Stimulated activated CD4-positive, alpha-beta T cell treated with anti-CD3 and anti-CD28 coated beads, Interleukin-4, amount 100 ng/mL, for 48 hours (primary cell): ENCODE measurements at places on chromosomes 11 and 22.

- DNase-seq = no peak
Observed at GRCh38 chr22:19997561-19998231, 18.9 kb downstream of the ARVCF start.

DNA sequence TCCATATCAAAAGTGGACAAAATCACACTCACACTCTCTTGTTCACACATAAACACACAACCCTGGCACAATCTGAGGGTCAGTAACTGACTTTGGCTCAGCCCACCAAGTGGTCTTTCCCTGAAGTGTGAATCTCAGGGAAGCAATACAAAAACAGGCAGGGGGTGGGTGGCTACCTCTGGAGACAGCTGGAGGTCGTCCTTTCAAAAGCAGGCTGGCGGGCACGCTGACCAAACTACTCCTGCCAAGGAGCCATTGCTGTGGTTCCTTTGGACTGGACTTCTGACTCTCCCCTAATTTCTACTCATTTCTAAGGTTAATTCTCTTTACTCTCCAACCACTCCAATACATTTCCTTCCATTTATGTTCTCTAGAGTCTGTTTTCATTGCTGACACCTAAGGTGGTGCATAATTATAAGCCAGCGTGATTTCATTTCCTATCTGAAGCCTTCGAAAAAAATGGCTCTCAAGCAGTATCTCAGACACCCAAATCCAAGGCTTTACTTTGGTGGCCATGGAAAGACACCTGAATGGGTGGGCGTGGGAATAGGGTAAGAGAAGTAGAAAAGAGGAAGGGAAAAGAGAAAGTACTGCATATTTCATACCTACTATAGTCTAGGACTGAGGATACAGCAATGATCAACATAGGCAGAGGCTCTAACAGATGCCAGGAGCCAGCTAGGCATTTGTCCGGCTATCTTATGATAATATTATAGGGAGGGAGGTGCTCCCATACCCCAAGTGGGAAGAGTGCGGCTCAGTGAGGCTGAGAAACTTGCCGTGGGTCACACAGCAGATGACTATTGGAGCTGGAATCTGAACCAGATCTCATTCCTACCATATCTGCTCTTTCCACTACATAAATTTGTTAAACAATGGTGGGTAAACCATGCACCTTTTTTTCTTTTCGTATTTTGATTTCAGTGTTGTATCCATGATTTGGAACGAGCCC lies 22.0 kb downstream of the FZD4 start:
- no peak for DNase-seq

GRCh38 chr11:44229098-44229497 lies 80.8 kb downstream of the ALX4 start:
- DNase-seq = no peak

DNA sequence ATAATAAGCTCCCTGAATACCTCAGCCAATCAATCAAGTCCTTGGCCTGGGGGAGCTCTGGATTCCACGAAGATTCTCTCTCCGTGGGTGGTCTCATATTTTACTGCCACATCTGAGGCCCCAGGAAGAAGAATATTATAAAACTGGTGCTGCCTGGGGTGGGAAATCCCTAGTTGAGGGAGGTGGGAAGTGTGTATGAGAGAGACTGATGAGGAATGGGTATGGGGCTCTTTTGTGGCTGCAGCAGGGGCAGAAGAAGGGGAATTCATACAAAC lies 71.5 kb downstream of the SYN3 start:
- DNase-seq = no peak

GRCh38 chr11:37858398-37858797 lies 1260.4 kb upstream of the RAG2 start:
- no peak for DNase-seq

DNA sequence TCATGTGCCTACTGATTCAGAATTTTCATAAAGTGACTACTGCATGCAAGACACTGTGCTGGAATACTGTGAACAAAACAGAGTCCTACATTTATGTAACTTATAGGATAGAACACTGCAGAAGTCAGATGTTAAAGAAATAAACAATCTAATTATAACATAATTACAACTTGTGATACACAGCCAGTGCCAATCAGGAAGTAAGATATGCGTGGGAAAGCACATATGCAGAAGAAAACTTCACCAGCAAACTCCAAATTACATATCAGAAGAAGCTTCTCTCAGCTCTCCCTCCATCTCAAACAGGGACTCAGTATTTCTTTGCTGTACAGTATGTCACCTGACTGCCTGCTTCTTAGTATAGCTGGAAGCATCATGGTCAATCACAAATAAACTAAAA lies 37.4 kb downstream of the PAK1 start:
- no peak for DNase-seq
